ENCODE measurements at places on chromosomes 5 and 9.

DNA sequence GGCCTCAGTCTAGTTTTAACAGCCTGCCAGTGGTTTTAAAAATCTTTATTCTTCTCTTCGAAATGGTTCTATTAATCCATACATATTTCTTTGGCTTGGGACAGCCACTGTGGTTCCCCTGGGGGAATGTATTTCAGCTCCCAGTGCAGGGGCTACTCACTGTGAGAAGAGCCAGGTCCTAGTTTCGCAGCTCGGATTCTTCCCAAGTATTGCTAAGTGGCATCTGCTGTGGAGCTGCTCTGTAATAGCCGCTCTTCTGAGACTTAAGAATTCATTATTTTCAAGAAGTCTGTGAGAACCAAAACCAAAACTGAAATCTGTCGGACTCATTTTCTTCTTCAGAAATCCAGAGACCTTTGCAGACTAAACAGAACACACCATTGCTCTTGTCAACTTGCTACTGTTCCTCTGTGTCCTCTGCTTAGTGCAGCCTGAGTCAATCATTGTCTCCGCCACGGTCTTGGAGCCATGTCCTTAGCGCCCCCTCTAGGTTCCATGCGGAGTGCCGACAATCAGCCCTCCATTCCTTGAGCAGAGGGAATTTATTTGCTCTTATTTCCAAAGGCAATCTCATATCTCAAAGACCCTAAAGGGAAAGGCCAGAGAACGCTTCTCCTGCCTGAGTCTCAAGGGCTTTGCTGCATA, 478.2 kb downstream of the SPATA31D1 start:
- peak; percentile 78 for DNase-seq

DNA sequence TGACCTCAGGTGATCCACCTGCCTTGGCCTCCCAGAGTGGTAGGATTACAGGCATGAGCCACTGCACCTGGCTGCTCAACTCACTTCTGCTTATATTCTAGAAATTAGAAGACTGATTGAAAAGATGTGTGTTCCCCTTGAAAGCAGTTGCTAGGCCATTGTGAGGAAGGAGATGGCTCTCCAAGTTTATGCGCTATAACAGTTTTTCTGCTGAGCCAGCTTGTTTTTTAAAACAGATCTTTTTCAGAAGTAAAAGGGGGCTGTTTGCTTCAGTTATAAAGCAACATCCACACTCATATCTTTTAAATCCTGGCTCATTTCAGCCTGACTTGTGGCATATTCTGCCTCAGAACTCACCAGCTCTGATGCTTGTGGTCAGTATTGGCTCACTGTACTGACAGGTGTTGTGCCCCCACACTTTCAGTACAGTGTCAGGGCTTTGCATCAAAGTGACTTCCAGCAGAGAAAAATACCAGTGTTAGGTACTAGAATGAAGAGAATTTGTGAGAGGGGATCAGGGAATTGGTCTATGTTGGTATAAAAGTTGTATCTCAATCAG, 49.4 kb downstream of the NUP214 start:
- no peak for DNase-seq

DNA sequence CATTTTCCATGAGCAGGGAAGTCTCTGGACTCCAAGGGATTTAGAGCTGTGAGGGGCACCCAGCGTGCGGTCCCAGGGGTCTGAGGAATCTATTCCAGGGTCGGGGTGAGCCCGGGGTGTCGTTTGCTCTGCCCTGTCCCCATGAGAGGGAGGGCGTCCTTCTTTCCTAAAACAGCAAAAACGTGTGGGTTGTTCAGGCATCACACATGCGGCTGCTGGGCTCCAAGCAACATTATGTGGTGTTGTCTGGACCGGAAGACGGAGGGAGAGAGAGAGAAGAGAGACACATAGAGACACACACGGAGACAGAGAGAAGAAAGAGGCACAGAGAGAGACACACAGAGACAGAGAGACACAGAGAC, 42.7 kb upstream of the COL5A1 start:
- DNase-seq = no peak

GRCh38 chr5:96408841-96409538, 24.1 kb downstream of the PCSK1 start:
- DNase-seq = no peak

DNA sequence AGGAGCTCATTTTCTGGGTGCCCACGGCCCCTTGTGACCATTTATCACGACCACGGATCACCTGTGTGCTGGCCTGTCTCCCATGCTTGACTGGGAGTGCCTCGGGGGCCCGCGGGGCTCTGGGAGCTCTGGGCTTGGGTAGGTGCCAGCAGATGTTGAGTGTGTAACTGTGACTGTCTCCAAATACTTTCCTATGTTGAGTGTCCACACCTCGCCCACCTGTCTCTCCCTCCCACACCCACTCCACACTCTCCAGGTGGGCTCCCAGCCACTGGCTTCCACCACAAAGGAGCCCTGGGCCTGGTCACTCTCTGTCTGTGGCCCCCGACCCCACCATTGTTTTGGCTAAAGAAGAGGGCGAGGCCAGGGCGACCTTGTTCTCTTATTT, 196.4 kb downstream of the CDK5RAP2 start:
- no peak for DNase-seq

DNA sequence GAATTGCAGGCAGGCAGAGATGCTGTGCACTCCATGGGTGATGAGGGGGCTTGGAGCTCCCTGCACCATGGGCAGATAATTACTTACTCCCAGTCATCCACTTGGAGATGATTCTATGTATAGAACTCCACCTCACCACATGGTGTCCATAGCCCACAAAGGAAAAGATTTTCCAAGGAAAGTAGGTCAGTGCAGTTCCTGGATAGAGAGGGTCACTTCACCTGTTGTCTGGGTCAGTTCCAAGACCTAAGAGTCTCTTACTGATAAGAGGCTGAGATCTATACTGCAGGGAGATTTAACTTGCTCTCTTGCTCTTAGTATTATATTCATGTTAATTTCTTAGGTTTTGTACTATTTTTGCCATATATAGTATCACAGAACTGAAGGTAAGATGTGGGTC, 113.9 kb upstream of the BRINP1 start:
- DNase-seq = no peak

DNA sequence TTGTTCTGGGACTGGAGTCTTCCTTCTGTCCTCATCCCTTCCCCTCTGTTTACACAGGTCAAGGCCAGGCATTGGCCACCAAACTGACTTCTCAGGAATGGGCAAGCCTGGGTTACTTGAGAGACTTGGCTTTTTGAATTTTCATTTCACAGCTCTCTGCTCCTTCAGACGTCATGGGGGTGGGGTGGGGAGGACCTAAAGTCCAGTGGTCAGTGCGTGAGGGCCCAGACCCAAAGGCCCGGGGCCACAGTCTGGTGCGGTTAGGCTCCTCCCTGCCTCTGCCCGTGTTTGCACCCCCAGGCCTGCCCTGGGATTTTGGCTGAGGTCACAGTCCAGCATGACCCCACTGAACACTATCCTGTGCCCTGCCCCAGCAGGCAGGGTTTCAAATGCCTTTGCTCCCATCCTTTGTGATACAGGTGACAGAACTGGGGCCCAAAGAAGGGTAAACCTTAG, 4.1 kb upstream of the CXXC5 start:
- DNase-seq = peak; percentile 27

DNA sequence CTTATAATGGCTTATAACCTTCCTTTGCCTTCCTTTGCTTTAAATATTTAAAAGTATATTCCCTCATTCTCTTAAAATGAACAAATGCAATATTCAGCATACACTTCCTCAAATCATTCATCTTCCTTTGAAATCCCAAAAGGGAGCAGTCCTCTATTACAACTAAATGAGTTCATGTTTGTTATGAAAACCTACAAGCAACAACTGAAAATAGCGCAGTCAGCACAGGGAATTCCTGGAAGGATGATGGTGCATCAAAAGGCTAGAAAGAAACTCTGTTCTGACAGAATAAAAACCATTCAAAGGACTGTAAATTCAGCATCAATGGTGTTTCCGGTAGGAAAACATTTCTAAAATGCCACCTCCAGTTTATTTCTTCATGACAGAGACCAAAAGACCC, 3.3 kb downstream of the NR6A1 start:
- DNase-seq = no peak

- no peak for DNase-seq
Measured at GRCh38 chr5:84257061-84257460, 127.6 kb downstream of the EDIL3 start.

- DNase-seq = no peak
Measured at GRCh38 chr9:93467462-93467861, 14.1 kb upstream of the FAM120AOS start.

DNA sequence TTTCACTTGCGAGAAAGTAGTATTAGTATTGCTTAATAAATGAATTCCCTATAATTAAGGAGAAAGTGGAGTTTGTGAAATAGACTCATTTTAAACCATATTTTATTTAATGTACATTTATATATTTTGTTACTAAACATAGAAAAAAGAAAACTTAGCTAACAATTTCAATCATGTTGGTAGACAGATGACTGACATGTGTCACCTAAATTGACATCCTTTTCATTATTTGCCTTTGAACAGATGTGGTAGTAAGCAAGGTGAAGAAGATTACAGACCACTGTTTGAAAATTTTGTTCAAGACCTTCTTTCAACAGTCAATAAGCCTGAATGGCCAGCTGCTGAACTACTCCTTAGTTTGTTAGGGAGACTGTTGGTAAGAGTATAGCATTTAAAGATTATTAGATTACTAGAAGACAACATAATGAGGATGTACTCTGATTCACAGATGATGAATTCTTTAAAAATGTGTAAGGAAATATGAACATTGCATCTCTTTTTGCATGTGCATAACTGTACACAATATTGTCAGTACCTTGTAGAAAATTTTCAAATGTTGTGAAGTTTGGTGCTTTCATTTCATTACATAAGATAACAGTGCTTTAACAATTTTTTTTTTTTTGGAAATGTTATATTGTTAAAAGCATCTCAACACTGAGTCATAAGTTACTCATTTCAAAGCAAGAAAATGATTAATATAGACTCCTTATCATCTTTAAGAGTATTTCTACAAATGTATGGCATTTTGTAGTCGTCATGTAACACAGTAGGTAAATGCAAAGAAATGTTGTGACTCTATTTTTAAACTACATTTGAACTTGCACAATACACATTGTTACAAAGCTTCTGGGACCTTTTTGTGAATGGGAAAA, 139.5 kb downstream of the NIPBL start:
- no peak for DNase-seq

GRCh38 chr9:79279356-79279755, 292.4 kb upstream of the TLE4 start:
- DNase-seq = no peak

DNA sequence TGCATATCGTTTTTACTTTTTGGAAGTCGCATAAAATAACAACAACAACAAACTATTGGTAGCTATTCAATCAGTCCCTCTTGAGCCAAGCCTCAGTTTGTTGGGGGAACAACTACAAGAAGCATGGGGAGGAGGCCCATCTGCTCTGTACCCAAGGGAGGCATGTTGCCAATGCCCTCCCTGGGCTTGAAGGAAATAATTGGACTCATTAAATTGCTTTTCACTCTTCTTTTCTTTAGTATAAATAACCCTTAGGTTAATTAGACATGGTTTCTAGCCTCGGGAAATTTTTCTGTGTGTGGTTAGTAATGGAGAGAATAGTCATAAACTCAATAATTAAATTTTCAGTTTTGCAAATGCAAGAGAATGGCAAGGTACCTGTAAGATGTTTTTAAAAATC, 500.7 kb downstream of the TLE4 start:
- DNase-seq = no peak

GRCh38 chr9:88828018-88828417, 163.2 kb upstream of the S1PR3 start:
- no peak for DNase-seq

GRCh38 chr9:108394726-108395125, 461.1 kb downstream of the ACTL7B start:
- DNase-seq = peak; percentile 71

DNA sequence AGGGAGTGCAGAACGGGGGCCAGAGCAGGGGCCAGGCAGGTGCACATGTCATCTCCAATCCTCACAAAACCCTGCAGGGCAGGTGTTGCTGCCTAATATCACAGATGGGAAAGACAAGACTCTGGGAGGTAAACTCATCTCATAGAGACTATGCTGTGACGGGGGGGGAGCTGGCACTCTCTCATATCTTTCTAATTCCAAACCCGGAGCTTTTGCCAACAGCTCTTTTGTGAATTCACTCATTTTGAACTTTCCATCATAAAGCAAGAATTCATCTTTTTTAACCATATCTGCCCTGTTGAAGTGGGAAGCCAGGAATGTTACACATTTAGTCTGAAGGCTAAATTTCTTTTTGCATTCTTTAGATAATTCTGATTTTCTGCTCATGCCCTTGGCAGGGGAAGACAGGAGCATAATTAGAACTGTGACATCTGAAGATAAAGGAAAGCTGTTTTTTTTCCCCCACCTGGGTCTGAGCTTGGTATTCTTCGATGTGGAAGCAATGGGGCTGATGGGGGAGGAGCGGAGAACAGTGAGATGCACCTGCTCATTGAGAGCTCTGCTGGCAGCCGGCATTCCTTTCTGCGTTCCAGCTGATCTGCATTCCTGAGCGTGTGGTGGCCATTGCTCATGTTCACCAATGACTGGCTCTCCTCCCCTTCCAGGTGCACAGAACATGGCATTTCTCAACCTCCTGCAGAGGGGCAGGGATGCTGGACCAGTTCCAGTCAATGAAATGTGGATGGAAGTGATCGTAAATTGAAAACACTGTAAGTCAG, 159.2 kb downstream of the NSG2 start:
- peak; percentile 89 for DNase-seq

GRCh38 chr9:78261403-78262001, 25.6 kb downstream of the CEP78 start:
- DNase-seq = no peak

DNA sequence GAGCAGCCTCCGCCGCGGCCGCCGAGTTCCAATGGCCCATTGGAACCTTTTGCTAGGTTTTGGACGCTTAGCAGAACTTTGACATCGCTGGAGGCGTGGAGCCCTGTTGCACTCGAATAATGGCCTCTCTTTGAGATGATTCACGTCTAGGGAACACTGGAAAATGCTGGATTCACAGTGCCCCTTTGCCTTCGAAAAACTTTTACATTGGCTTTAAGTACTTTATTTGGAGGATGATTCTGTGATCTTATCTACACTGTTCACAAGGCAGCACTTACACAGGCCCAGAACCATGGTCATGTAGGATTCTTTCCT, 536 bp upstream of the PPIC start:
- DNase-seq = no peak

GRCh38 chr9:2021731-2022130, 6.6 kb downstream of the SMARCA2 start:
- DNase-seq = peak; percentile 84

DNA sequence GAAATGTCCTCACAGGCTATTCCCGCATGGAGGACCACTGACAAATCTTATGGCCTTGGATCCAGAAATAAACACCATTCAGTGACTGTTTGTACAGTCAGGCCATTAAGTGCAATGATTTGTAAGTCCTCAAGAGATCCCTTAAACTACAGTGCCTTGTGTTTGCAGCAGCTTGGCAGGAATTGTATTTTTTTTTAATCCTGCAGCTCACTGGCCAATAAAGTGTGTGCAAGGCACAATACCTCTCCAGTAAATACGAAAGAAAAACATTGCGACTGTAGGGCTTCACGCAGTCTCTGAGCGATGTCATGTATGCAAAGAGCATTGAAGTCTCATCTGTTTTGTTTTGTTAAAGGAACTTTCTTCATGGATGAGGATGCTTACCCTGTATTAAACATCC, 74.2 kb upstream of the TUSC1 start:
- no peak for DNase-seq

GRCh38 chr9:129458155-129458661, 162.7 kb downstream of the C9orf50 start:
- no peak for DNase-seq

- no peak for DNase-seq
Measured at GRCh38 chr5:42547141-42547540, 123.9 kb downstream of the GHR start.

- no peak for DNase-seq
Measured at GRCh38 chr9:99172124-99173091, 49.3 kb downstream of the ALG2 start.

- DNase-seq = no peak
Measured at GRCh38 chr5:153654504-153655200, 164.2 kb downstream of the GRIA1 start.
